ENCODE measurements at places on chromosomes 5 and 9.

DNA sequence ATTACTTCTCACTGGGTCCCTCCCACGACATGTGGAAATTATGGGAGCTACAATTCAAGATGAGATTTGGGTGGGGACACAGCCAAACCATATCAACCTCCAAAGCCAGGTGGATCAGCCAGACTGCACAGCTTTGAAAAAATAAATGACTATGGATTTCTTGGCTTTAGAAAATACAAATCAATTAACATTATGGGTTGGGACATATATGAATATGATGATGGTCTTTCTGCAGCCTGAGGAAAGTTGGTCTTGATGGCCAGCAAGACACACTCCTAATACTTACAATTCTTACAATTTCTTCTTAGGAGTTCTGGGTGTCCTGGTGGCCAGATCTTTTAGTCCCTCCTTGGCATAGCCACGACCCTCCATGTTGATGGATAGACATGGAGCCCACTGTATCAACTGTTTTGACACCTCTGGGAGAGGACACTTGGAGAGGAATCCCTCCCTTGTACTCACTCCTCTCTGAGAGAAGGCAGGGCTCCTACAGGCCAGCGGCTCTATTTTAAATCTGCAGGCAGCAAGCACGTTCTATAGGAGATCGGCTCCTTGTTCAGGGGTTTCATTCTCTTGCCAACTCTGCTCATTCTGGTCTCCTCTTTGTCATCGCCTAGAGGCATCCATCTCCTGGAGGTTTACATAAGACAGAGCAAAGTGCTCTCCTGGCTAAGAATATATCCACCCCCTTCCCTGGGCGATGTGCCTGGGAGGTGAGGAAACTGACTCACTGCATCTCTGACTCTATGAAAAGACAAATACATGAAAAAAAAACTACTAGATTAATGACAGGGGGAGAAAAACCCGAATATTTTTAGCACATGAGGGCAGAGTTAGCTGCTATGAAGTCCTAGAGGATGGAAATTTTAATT is 145.9 kb downstream of the CARTPT start:
- DNase-seq: no peak

GRCh38 chr9:120161776-120162175 is 418.2 kb downstream of the CDK5RAP2 start:
- no peak for DNase-seq

DNA sequence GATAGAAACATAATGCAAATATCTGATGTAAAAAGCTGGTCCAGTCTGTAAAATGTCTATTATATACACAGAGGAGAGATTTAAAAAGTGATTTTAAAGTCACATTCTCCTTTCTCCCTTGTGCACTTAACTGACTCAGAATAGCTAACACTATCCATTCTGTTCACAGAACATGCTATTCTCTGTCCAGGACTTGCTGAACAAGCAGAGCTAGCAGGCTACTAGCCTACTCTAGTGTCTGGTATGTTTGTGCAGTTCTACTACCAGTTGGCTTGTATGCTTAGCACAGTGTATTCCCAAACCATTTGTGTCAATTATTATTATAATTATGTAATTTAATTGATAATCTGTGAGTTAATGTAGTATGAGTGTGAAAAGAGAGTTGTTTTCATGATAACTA is 161.7 kb upstream of the NUDT12 start:
- no peak for DNase-seq

DNA sequence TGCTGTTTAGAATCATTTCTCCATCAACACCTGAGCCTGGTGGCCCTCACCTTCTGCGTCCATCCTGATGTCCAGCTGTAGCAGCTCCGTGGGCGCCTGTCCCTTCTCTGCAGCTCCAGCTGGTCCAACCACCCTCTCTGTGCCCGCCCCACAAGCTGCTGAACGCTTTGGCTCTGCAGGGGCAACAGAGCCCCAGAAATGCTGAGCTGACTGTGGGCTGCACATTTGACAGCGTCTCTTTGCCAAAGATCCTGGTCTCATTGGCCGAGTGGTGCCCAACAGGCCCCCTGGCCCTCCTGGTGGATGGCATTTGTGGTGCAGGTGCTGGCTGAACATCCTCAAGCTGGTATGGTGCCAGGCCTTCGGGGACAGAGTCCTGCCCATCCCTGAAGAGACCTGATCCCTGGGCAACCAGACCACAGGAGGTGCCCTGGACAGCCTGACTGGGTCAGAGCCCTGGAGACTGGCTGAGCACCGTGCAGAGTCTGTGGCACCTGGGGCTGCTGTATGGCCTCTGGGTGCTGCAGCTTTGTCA is 25.3 kb upstream of the CEP72 start:
- no peak for DNase-seq

DNA sequence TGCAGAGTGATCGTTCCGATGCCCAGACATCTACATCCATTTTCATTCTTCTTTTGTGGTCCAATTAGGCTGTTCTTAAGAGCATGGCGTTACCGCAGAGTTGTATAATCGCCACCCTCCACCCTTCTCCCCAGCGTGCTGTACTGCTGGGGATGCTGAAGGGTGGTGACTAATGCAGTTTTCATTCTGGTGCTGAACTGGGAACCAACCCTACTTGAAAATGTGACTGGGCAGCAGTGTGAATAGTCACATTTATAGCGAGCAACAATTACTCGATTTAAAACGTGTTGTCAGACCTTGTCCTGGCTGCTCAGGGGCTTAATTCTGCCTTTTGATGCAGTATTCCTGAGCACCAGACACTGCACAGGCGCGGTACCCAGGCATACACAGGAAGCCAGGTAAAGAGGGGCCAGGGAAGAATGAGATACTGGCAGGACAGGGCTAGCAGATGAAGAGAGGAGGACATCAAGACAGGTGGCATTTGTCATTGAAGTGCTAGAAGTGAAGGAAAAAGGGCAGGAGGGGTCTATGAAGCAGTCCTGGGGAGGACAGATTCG is 719 bp upstream of the ISCA1 start:
- DNase-seq: no peak

- no peak for DNase-seq
Measured at GRCh38 chr5:79727451-79728355, 38.1 kb downstream of the CMYA5 start.

DNA sequence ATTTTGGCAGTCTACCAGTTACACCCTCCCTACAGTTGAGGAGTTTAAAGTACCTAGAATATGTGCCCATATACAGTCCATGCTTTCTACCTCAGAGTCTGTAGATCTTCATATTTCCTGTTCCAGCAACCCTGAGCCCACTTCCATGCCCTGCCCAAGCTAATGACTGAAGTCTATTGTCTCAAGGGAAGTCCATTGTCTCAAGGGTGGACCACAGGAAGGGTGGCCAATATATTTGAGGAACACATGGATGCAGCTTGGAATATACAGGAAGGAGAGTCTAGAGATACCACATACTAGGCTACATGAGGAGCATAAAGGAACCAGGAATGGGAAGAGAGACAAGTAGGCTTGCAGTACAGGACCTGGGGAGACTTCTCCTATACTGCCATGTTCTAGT is 274.4 kb downstream of the FER start:
- no peak for DNase-seq

GRCh38 chr9:17389026-17389425 is 189.8 kb upstream of the SH3GL2 start:
- no peak for DNase-seq

DNA sequence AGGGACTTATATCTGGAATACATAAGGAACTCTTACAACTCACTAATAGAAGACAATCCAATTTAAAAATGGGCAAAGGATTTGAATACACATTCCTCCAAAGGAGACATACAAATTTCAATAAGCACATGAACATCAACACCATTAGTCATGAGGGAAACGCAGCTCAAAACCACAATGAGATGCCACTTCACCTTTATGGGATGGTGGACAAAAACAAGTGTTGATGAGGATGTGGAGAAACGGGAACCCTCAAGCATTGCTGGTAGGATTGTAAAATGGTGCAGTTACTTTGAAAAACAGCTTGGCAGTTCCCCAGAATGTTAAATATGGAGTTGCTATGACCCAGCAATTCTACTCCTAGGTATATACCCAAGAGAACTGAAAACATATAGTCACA is 72.7 kb upstream of the IER5L start:
- no peak for DNase-seq

- DNase-seq: no peak
Measured at GRCh38 chr9:69999315-69999714, 44.3 kb upstream of the MAMDC2 start.

- no peak for DNase-seq
Measured at GRCh38 chr5:150105928-150106615, 19.7 kb upstream of the CSF1R start.

- DNase-seq: no peak
Measured at GRCh38 chr5:170070556-170071412, 34.9 kb upstream of the FOXI1 start.

DNA sequence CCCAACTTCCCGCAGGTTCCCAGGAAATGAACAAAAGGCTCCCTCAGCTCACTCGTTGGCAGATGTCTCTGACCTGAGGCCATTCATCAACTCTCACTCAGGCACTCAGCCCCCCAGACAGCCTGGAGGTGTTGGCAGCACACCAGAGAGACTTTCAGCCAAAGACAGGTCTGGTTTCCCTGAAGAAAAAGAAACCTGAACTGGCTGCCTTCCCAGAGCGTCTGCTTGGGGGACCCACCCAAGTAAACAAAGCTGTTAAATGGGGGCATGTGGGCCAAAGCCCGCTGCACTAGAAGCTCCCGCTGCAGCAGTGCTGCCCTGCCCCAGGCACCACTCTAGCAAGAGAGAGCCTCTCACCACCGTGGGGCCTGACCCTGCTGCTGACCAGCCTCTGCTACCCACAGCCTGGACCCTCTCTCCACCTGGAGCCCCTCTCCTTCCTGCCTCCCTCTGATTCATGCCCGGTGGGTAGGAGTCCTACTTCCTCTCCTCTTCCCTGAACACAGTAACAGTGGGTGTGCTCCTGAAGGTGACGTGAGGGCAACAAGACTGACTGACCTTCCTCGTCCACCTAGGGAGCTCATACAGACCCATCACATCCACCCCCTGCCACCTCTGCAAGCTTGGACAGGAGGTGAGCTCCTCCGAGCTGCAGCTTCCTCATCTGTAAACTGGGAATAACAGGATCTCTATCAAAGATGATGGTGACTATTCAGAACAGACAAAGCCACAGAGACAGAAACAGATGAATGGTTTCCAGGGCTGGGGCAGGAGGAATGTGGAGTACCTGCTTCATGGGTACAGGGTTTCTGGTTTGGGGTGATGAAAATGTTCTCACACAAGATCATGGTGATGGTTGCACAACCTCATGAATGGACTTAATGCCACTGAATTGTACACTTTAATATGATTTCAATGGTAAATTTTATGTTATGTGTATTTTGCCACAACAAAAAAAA is 31.0 kb upstream of the GABRP start:
- no peak for DNase-seq

DNA sequence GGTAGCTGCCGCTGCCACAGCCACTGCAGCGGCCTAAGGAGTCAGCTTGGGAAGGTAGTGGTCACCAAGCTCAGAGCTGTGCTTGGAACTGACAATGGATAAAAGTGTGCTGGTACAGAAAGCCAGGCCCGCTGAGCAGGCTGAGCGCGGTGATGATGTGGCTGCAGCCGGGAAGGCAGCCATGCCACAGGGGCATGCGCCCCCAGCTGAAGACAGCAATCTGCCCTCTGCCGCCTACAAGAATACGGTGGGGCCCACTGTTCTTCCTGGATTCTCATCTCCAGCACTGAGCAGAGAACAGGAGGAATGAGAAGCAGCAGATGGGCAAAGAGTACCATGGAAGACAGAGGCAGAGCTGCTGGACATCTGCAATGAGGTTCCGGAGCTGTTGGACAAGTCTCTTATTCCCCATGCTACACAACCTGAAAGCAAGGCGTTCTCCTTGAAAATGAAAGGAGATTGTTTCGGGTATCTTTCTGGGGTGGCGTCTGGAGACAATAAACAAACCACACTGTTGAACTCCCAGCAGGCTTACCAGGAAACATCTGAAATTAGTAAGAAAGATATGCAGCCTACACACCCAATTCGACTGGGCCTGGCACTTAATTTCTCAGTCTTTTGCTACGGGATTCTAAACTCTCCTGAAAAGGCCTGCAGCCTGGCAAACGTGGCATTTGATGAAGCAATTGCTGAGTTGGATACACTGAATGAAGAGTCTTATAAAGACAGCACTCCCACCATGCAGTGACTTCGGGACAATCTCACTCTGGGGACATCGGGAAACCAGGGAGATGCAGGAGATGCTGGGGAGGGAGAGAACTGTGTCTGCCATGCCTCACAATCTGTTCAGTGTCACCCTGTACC is 22.8 kb upstream of the ANKRD18A start:
- DNase-seq: no peak

GRCh38 chr5:443239-444151 is 519 bp downstream of the EXOC3 start:
- no peak for DNase-seq

- DNase-seq: no peak
Measured at GRCh38 chr5:33494466-33494865, 53.7 kb downstream of the TARS1 start.

DNA sequence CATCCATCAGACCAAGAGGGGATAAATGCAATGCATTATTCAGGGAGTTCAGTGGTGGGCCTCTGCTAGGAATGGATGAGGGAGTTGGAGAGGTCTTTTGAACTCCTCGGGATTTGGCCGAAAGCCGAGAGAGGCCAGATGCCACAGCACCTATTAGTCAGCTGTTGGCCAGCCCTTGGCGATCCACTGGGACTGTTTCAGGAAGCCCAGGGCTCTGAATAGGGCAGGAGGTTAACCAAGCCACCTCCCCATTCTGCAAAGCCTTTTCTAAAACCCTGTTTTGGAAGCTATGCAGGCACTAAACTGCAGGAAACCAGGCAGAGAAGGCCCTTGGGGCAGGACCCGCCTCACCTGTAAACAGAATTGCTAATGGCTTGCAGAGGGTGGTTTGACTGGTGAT is 37.8 kb downstream of the ASTN2 start:
- DNase-seq: no peak

DNA sequence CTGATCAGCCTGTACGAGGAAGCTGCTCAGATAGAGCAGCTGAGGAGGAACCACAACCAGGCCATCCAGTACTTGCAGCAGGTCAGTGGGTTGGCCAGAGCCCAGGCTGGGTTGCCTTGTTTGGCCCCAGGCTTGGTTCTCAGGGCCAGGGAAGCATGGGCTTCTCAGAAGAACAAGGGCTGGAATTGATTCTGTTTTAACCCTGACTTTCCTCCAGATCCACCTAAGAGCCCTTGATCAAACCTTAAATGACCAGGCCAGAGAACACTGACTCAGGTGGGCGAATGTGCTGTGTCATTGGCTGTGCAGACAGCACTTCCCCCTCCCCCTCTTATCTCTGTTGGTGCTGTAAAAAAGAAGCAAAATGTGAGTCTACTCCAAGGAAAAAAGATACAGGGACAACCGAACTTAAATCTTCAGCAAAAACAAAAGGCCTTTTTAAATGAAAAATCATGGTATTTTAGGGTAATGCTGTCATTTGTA is 28.1 kb downstream of the TTC23L start:
- DNase-seq: no peak

GRCh38 chr9:101462558-101462957 is 27.0 kb upstream of the ALDOB start:
- no peak for DNase-seq

GRCh38 chr5:177472460-177473442 is 683 bp downstream of the DBN1 start:
- no peak for DNase-seq

- DNase-seq: no peak
Measured at GRCh38 chr9:78288214-78288892, 8.6 kb upstream of the PSAT1 start.

- no peak for DNase-seq
Measured at GRCh38 chr9:110429453-110429852, 91.8 kb upstream of the TXNDC8 start.

GRCh38 chr5:142925795-142926194 is 155.6 kb downstream of the ARHGAP26 start:
- DNase-seq: no peak

- no peak for DNase-seq
Measured at GRCh38 chr5:59126708-59127573, 544.1 kb downstream of the RAB3C start.
